Fibroblast of skin of right quadriceps (primary cell): ENCODE measurements at places on chromosomes 13 and 19.
A peak's percentile ranks its signal among the peaks of the same experiment; 100 is the strongest.

GRCh38 chr13:93670866-93671265 is 444.3 kb downstream of the GPC6 start:
- DNase-seq, result no peak

DNA sequence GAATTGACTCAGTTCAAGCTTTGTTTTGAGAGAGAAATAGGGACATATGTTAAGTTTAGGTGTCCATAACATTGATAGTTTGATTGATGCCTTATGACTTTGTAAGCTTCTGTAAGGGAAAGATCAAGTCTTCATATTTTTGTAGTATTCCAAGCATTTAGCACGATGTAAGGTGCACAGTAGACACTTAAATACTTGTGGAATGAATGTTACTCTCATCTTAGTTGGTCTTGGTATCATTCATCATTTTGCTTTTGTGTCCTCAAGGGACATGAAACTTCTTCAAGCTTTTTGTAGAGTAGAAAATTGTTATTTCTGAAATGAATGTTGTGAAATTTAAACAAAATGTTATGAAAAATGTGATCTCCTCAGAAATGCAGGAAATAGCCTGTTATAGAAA is 10.1 kb downstream of the TDRD3 start:
- DNase-seq, result no peak

GRCh38 chr13:100173203-100173602 is 84.3 kb downstream of the PCCA start:
- DNase-seq, result no peak

DNA sequence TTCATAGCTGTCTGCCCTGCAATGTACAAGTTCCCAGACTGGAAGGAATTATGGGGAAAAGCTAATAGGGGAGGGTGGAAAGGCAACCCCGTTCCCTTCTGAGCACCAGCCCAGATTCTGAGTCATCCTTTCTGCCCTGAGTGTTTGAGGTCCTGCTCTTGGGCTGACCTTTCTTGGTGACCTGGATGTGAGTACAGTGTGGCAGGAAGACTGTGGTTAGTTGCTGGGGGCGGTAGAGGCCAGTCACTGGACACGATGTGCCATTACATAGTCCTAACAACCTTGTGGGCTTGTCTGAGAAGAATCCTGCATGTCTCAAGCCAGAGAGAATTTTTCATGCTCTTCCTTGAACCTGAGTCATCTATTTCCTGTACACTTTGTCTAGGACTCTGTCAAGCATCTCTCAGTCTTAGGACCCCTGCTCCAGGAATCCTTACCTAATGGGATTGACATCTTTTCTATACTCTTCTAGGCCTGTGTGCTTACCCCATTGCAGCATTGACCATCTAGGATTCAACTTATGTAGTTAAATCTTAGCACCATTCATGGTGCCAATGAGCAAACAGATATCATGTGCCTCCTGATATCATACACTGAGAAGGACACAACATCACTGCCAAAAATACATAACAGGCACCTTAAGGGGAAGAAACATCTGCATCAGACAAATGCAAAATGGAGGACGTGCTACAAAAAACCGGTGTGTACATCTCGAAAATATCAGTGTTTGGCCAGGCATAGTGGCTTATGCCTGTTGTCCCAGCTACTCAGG is 8.1 kb upstream of the ANGPTL4 start:
- DNase-seq, result peak; percentile 79

DNA sequence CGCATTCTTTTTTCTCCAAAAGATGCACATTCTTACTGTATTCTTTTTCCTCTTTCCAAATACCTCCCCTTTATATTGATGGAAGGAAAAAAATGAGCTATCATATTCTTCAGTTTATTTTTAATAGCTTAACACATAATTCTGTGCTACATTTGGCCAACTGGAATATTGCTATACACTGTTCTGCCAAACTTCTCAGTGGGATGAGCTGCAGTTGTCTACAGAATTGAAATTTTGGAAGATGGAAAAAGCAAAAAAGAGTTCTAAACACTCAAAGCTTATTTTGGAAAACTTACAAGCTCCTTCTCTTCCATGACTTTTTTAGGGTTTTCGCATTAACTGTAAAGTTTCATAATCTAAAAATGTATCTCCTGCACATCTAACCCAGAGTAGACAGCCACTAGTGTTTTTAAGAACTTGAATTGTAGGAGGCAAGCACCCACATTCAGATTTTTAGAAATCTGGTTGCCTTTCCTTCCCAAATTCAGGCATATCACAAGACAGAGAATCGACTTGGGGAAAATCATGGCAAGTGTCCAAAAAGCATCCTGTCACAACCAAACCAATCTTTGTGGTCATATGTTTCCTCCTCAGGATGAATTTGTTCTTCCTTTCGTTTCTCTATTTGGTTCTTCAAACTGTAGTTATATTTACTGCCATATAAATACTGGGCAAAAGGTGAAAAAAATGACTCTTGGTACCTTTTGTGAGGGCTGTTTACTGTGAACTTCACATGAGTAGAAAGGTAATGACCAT is 111.4 kb upstream of the FRY start:
- no peak for DNase-seq

GRCh38 chr19:7871437-7872305 is 2.5 kb downstream of the PRR36 start:
- peak; percentile 81 for DNase-seq

GRCh38 chr19:55091955-55092354 is 16.3 kb downstream of the EPS8L1 start:
- no peak for DNase-seq

GRCh38 chr13:20799726-20800416 is 26.1 kb upstream of the EEF1AKMT1 start:
- DNase-seq, result peak; percentile 17

- DNase-seq, result no peak
These were observed 1373.6 kb upstream of the SPRY2 start for GRCh38 chr13:81714513-81714912.

GRCh38 chr13:112260108-112261055 is 115.8 kb upstream of the SPACA7 start:
- no peak for DNase-seq

DNA sequence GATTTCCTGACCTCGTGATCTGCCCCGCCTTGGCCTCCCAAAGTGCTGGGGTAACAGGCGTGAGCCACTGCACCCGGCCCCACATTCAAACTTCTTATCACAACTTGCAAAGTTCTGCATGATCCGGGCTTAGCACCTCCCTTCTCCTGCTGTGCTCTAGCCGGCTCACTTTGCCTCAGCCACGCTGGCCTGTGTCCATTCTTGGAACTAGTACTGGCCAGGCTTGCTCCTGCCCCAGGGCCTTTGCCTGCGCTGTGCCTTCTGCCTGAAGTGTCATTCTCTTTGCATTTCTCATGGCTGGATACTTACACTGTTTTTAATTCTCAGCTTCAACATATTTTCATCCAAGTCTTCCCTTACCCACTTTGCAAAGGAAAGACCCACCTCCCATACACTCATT is 29.9 kb downstream of the CACNG6 start:
- no peak for DNase-seq

DNA sequence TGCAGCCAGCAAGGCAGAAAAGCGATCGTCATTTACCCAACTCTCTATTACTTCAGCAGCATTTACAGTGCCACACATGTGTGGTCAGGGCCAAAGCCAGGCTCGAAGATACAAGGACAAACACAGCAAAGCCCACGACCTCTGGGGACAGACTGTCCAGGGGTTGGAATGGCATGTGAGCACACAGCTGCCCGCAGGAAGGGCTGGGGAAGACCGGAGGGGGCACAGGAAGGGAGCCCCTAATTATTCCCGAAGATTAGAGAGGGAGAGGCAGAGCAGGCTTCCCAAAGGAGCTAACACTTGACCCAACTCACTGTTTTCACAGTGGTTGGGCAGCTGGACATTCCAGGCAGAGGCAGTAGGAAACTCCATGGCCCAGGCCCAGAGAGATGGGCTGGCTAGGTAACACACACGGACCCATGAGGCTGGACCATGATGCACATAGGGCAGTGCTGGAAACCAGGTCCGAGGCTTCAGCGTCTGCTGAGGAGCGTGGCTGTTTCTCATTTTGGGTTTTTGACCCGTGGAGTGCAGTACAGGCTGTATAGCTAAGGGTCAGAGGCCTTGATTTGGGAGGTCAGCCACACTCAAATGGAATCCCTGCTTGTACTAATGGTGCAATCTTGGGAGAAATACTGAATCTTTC is 179.8 kb downstream of the FOXO1 start:
- DNase-seq, result no peak

DNA sequence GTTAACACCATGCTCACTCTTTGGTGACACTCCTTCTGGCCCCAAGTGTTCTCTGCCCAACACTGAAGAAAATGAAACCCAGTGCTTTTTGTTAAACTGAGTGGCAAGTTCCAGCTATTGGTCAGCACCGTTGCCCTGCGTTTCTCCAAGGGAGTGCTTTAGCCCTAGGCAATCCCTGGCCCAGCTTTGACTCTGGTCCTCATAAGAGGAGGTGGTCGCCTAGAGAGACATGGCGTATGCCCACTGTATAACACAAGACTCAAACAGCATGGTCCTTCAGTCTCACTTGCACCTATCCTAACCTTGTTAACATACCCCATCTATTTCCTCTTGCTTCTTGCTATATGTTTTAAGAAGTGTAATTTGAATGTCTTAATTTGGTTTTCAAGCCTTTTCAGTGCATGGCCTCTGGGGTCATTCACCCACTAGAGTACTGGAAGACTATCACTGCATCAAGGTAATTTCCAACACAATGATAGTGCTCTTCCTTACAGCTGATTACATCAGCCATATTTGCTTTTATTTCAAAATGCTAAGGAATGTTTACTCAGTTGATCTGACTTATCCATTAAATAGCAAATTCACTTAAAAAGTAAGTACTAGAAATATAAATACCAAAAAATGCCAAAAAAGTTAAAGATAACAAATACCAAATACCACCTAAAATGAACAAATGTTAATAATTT is 190.5 kb upstream of the SOX21 start:
- DNase-seq, result no peak

DNA sequence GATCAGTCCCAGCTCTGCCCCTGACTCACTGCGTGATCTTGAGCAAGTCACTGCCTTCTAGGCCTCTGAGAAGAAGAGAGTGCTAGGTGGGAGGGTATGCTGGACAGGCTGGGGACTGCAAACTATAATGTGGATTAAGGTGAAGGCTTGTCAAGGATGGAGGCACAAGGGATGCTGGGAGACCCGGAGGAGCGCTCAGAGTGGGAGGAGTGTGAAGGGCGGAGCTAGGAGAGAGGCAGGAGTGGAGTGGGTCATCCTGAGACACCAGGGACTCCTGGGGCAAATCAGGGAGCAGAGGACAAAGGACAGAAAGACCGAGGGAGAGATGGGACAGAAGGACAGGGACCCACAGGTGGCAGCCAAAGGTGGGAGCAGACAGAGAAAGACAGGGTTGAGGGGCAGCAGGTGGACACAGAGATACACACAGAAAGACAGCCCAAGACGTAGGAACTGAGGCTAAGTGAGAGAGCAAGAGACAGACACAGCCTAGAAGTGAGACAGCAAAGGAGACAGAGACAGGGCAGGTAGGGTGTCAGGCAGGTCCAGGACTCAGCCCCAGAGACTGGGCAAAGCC is 2.6 kb downstream of the GRIK5 start:
- DNase-seq, result no peak

DNA sequence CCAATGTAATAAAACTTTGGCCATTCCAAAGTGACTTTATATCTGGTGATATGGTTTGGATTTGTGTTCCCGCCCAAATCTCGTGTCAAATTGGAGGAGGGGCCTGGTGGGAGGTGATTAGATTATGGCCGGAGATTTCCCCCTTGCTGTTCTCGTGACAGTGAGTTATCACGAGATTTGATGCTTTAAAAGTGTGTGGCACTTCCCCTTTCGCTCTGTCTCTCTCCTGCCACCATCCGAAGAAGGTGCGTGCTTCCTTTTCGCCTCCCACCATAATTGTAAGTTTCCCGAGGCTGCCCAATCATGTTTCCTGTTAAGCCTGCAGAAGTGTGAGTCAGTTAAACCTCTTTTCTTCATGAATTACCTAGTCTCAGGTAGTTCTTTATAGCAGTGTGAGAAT is 9.3 kb upstream of the NALCN start:
- DNase-seq, result no peak
